ENCODE measurements at places on chromosomes 1 and 21.

DNA sequence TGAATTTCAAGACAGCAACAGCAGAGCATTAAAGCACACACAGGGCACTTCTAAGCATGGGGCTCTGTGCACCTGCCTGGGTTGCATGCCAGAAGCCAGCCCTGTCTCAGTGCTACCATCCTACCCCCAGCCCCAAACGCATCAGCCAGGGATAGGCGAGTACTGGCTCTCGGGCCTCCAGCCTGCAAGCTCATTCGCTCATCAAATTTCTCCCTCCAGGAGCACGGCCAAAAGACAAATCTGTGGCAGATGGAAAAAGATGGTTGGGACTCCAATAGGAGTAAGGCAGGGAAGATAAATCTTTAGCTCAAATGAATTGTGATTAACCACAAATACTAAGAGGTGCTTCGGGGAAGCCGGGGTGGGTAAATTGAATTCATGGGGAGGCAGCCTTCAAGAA, 189.6 kb downstream of the KAZN start:
- no peak for DNase-seq

DNA sequence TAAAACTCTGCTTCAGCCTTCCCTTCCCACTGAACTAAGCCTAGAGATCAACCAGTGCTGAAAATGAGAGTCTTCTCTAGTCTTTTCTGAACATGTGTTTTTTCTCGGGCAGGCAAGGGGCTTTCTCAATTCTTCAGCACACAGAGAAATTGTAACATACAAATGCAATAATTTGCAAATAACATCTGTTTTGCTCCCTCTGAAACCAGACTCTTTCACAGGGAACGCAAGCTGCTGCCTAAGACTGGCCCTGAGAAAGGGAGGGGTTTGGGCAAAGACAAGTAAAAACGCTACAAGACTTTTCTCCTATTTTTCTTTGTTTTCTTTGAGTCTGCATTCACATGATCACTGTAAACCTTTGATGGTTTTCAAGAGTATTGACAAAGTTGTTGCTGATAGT, 39.6 kb upstream of the VN1R5 start:
- DNase-seq: no peak

DNA sequence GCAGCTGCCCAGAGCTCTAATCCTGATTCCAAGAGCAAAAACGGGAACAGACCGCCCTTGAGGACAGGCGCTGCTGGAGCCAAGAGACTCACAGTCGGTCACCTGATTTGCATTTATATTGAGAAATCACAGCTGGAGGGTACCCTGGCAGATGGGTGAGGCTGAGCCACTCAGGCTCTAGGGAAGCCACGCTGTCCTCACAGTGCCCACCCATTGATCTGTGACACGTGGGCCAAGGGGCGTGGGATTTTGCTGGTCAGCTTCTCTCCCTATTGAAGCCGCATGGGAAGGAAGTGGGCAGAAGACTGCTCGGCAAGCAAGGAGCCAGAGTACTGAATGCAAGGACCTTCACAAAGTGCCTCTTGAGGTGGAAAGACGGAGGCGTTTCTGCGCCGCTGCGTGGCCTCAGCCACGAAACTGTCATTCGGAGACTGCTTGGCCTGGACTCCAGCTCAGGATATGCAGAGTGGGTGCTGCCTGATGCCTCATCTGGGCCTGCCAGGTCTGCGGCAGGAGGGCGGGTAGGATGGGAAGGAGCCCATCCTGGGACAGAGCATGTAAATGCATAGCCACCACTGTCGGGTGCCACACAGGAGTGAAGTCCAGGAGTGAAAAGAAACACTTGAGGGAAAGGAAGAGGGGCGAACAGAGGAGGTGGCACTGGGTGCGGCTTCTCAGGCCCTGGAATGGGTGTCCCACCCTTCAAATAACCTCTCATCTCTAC, 139.8 kb downstream of the PGBD5 start:
- no peak for DNase-seq

DNA sequence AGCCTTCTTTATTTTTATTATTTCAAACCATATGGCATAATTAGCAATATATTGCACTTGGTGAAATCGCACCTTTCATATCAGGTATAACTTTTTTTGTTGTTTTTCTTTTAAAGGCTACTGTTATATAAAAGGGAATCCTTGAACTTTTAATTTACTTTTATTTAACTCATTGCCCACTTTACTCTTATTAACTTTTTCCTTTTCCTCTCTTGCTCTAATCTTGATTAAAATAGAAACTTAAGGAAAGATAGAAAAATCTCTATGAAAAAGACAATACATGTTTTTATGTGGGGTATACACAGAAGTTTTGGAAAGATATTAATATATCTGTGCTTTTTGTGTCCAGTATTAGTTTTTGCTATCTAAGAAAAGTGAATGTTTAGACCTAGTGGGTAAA, 805.8 kb downstream of the USP25 start:
- no peak for DNase-seq

DNA sequence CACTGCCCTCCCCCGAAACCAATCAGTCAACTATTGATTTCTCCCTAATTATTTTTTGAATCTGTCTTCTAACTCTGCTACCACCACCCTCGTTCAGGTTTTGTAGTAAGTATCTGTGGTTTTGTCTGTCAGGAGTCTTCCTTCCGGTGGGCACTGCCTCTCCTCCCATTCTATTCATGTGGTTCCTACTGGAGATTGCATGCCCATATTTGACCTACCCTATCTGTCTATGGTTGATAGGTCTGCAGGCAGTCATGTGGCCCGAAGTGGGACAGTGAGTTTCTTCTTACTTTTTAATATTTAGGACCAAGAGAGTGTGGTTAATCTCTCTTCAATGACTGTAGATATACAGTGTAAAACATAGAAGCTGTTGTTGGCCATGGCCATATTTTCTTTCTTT, 17.8 kb upstream of the MAST2 start:
- no peak for DNase-seq

GRCh38 chr1:229985613-229986010, 81.4 kb upstream of the GALNT2 start:
- no peak for DNase-seq

DNA sequence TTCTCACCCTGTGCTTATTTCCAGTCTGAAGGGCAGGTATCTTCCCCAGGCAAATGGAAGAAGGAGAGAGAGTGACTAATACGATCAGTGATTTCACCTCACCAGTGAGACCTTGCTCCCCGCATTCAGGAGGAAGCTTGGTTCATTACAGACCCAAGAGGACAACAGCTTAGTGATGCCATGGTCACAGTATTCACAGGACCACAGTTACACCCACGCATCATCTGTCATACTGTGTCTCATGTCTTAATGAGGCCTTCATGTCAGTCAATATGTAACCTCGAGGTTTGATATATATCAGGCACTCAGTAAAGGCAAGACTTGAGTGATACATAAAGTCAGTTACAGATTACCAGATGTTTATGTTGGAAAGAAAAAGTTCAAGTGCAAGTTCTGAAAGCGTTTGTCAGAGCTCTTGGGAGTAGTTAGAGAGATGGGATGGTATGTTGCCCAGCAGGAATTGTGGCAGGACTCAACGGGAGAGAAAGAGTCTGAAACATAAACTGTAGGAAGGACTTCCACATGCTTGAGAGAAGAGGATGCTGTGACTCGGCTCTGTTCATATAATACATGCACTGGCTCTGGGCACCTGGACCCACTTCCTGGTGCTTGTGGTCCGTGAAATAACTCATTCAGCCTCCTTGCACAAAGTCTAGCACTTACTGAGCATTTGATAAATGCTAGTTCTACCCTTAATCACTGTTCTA, 33.3 kb downstream of the GNPAT start:
- DNase-seq: no peak

GRCh38 chr1:222045236-222045635, 303.3 kb upstream of the DUSP10 start:
- DNase-seq: no peak

DNA sequence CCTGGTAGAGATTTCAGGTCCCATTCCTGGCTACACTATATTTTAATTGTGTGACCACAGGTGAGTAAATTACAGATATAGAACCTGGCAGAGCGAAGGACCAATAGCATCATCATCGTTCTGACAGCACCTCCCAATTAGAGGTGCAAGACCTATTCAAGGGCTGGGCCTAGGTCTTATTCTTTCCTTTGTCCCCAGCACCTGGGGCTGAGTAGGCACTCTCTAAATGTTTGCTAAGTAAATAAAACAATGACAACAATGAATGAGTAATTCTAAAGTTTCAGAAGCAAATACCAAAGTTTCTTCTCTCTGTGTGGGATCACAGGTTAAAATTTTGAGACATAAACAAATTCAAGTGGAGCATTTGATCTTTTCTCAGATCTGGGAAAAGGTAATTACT, 32.7 kb downstream of the BEND5 start:
- no peak for DNase-seq

DNA sequence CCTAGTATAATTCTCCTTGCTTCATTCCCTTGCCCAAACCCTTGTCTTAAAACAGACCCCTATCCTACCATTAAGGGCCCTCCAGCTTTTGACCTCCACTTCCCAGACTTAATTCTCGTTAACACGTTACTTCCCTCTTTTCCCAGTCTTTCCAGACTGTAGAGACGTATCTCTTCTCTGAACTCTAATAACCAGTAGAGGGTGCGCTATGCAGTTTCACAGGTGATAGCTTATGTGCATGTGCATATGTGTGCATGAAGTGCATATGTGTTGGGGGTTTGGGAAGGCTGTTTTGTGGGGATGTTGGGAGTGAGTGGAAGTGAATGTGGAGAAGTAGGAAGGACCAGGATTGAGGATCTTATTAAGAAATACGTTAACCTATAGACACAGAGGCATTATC, 78.1 kb upstream of the CCDC190 start:
- DNase-seq: no peak

DNA sequence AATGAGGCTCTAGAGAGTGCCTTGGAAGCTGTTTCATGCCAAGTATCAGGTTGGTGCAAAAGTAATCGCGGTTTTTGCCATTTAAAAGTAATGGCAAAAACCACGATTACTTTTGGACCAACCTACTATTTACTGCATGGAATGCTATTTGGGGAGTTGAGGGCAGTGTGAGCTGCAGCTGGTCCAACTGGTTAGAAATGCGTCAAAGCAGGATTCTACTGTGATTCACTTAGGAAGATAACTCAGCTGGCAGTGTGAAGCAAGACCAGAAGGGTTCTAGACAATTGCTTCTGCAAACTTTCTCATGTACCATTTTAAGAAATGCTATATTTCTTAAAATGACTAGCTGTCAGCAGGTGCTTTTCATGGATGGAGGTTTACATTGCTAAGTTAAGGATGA, 21.2 kb upstream of the PLA2G2C start:
- no peak for DNase-seq

GRCh38 chr1:20261095-20261494, 29.6 kb upstream of the VWA5B1 start:
- DNase-seq: no peak

All from substantia nigra (tissue), 51 donors.